ENCODE measurements at places on chromosomes 6 and 20.

GRCh38 chr20:46226602-46227001 lies 81.7 kb downstream of the CDH22 start:
- no peak for DNase-seq

DNA sequence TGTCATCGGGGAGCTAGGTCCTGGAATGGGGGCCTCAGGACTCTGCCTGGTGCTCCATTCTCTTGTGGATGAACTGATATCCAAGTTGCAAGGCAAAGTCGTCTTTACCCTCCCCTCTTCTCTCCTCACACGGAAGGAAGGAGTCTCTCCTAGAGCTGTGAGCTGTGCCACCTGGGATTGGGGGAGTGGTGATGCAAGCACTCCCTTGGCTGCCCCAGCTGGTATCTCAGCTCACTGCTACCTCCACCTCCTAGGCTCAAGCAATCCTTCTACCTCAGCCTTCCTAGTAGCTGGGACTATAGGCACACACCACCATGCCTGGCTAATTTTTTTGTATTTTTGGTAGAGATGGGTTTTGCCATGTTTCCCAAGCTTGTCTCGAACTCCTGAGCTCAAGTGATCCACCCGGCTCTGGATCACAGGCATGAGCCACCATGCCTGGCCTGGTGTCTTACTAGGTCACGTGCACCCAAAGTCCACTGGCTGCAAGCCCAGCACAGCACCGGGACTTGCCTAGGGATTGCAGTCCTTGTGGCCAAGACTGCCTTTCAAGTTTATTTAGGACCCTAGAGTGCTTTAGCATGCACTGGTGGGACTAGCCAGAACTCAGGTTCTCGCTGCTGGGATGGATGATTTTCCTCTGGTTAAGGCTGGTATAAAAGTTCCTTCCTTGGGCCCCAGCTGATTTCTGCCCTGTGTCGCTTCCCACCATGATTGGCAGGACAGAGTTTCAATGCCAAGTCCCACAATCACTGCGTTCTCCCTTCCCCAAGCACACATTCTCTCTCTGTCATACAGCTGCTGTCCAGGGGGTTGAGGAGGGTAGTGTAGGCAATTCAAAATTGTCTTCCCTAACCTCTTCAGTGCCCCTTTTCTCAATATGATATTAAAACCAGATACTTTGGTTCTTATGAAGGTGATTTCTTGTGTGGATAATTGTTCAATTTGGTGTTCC lies 33.5 kb downstream of the SMAP1 start:
- DNase-seq: no peak

DNA sequence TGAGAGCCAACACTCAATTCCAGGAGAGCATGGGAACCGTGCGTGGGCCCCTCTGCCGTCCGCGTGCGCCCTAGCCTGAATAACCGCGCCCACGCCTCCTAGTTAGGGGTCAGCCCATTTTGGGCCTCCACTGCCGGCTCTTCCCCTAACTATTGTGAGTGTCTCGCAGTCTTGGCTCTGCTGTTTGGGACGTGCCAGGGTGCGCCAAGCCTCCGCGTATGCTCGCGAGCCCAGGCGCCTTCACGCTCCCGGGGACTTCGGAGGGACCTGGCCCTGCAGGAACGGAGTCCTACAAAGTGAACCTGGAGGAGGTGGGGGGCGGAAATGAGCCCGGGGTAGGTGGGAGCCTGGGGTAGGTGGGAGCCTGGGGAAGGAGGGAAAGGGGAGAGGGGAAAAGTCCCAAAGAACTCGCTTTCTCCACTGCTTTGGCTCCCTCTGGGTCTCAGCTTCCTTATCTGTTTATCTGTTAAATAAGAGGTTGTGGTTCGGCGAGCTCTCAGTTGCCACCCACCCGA lies 873 bp upstream of the GCM2 start:
- peak; percentile 15 for DNase-seq

DNA sequence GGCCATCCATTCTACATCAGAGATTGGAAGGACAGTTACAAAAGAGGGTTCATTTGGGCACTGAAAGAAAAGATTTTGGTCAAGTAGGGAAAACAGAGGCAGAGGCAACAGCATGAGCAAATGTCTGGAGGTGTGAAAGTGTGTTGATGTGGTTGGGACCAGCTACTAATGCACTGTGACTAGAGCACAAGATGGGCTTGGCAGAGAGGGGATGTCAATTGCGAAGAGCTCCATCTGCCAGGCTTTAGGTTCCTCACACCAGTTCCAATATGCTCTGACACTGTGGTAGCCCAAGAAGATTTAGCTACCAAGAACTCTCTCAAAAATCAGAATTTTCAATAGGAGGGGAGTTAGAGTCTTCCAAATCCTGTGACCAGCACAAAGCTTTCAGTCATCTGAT lies 42.1 kb downstream of the TRAF3IP2 start:
- no peak for DNase-seq

DNA sequence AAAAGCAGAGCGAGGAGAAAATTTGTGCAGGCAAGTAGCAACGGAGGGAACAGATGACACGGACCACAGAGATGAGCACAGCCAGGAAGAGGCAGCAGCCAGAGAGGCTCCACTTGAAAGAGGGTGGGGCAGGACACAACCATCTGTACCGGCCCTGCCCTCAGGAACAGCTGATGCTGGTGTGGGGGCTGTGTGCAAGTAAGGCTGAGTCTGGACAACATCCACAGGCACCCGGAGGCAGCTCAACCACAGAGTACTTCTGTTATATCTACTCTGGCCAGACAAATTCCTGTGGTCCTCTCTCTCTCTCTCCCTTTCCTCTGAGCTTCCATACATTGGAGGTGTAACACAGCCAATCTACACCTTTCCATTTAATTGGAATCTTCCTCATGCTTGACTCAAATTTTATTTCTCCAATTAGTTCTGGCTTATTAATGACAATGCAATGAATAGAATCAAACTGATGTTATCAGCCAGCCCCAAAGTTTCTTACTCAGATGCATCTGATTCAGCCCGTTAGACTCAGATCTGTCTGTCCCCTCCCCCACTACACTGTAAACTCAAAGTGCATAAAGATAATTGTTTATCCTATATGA lies 24.9 kb downstream of the KIF13A start:
- DNase-seq: peak; percentile 93

GRCh38 chr6:53290537-53291510 lies 57.9 kb downstream of the ELOVL5 start:
- no peak for DNase-seq

GRCh38 chr6:98904096-98904495 lies 43.6 kb downstream of the FBXL4 start:
- DNase-seq: peak; percentile 48

- no peak for DNase-seq
Observed at GRCh38 chr6:141551318-141551717, 581.4 kb upstream of the GJE1 start.

DNA sequence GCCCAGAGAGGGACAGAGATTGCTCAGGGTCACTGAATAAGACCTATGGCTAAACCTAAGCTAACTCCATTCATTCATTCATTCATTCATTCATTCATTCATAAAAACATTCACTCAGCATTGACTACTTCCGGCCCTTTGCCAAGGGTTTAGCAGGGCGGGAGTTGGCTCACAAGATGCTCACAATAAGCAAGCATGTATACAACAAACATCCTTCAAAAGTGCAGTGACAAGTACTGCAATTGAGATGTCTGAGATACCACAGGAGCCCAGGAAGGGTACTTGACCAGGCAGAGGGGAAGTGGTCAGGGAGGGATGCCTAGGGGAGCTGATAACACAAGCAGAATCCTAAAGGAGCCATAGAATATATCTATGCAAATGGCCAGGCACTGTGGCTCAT lies 18.2 kb upstream of the KIAA1755 start:
- DNase-seq: no peak

GRCh38 chr20:44018259-44018941 lies 103.7 kb downstream of the TOX2 start:
- DNase-seq: peak; percentile 92

DNA sequence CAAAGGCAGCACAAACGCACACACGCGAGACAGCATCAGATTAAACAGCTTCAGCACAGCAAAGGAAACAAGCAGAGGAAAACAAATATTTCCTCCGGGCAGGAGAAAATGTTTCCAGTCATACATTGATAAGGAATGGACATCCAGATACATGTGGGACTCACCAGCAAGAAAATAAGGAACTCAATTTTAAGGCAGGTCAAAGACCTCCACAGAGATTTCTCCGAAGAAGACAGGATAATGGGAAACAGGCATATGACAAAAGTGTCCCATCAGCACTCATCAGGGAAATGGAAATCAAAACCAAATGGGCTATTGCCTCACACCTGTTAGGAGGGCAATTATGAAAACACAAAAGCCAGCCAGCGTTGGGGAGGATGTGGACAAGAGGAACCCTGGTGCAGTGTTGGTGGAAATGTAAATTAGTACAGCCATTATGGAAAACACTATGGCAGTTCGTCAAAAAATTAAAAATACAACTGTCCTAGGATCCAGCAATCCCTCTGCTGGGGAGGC lies 9.7 kb upstream of the SLCO4A1 start:
- DNase-seq: no peak

DNA sequence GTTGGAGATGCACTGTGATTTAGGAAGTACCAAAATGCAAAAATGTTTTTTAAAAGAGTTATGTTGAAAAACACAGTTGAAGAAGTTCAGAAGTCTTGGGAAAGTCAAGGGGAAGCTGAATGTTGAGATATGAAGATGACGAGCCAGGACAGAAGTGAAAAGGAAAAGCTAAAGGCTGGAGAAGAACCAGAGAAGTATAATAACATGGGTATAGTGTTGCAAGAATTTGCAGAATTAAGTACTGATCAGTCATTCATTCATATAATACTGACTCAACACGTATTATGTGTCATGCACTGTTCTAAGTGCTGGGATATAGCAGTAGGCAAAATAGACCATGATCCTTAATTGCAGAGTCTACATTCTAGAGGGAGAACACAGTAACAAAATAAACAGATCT lies 432.8 kb downstream of the CDC5L start:
- no peak for DNase-seq

GRCh38 chr6:138113588-138114210 lies 6.5 kb upstream of the PERP start:
- DNase-seq: no peak

- DNase-seq: no peak
Observed at GRCh38 chr20:4681991-4682401, 39.7 kb upstream of the PRND start.

GRCh38 chr20:58918621-58919020 lies 62.4 kb upstream of the NELFCD start:
- no peak for DNase-seq

DNA sequence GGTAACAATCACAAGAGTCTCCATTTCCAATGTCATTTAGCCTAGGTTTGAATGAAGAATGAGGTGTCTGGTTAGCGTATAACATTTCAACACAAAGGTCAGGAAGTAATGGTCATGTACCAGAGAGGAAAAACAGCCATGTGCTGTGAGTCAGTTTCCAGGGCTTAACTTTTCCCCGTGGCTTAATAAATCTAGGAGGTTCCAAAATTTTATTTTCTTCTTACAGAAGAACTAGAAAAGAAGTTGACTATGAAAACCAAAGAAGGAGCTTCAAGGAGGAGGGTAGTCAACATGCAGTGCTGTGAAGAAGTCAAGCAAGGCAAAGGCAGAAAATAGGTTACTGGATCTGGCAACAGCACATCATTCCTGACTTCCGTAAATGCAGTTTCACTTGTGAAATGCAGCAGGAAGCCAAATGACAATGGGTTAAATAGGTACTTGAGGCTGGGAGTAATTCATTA lies 8.4 kb upstream of the GABRR2 start:
- DNase-seq: no peak

GRCh38 chr20:5356941-5357340 lies 40.2 kb upstream of the PROKR2 start:
- DNase-seq: no peak

GRCh38 chr20:24718696-24719095 lies 230.4 kb upstream of the CST7 start:
- no peak for DNase-seq
